ENCODE measurements at places on chromosomes 12 and 14. TPM values are rescaled to one million over a fixed set of nuclear protein-coding genes. Genes with fewer than 3 reads are reported as not detected.

DNA sequence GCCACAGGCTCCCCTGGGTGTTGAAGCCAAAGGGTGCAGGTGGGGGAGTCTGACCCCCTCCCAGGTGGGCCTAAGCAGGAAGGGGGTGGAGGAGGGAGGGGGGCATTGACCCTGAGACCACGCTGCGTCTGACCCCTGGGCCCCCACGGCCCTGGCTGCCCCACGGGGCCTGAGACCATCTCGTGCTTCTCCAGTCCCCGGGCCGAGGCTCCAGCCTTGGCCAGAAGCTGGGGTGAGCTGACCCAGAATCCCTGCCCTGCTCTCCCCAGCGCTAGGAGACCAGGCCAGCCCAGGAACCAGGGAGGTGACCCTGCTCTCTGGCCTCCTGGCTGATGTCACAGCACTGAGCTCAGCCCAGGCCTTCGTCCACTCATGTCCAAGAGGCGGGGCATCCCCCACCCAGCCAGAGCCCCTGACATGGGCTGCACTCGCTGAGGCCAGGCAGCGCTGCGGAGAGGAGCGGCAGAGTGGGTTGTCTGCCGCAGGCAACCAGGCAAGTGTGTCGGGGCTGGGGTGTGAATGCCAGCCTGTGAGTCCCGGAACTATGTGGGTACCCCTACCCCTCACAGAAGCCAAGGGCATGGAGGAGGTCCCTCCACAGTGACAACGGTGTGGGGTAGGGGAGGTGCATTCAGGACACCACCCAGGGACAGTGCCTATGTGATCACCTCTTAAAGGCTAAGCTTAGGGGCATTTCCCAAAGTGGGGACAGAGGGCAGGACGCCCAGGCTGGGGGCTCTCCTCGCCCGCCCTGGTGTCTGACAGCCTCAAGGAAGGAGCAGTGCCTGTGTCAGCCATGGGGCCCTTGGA is 6.3 kb downstream of the TRMT61A start:
- no peak for DNase-seq

The HOXC12 gene
- not detected for polyA plus RNA-seq

GRCh38 chr14:96574633-96575632 is 72.8 kb downstream of the PAPOLA start:
- no peak for DNase-seq

DNA sequence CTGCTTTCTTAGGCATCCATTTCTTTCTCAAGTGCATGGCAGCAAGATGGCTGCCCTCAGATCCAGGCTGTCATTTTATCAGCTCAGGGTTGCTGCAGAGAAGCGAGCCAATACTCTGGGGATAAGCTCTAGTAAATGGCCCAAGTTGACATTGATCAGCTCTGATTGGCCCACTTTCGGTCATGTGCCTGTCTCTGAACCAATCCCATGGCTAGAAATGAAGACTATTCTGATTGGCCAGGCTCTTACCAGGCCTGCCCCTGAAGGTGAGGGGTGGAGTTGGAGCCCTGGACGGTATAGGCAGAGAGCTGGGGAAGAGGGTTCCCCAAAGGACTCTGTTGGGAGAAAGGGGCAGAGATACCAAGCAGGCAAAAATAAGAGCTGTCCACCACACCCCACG is 41.4 kb downstream of the MYO1H start:
- DNase-seq = no peak

- DNase-seq = no peak
Measured at GRCh38 chr12:52603314-52603713, 2.1 kb upstream of the KRT72 start.

DNA sequence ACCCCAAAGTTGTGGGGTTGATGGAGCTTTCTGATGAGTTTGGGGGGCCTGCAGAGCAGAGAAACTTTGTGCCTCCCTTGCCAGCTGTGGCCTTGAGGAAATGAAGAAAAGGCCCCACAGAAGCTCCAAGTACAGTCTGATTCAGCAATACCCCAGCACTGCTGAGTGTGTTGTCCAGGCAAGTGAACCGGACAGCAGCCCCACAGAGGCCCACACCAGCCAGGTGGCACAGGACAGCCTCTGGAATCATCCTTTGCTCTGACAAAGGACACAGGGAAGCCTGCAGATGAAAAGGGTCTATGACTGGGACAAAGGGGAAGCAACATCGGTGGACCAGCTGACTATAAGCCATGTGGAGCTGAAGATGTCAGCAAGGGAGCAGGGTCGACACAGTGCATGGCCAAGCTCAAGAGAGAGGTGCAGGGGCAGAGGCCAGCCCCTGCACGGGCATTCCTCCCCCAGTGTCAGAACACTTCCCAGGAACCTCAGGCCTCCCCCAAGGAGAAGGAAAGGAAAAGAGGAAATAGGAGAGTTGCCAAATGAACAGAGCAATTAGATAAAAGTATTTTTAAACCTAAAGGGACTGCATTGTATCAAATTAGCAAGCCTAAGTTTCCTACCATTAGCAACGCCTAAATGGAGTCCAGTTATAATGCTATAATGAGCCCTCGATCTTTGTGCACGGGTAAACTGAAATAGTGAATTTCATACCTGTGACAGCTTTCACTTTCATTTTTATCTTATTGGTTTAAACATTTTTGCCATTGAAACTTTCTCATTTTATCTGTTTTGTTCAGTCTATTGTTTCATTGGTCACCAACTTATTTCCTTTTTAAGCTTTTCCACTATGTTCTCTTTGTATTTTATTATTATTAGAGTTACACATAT is 46.3 kb upstream of the PTGDR start:
- DNase-seq = no peak
